ENCODE measurements at places on chromosomes 5 and 9.

GRCh38 chr9:94108584-94108983 lies 24.3 kb downstream of the PTPDC1 start:
- no peak for DNase-seq

DNA sequence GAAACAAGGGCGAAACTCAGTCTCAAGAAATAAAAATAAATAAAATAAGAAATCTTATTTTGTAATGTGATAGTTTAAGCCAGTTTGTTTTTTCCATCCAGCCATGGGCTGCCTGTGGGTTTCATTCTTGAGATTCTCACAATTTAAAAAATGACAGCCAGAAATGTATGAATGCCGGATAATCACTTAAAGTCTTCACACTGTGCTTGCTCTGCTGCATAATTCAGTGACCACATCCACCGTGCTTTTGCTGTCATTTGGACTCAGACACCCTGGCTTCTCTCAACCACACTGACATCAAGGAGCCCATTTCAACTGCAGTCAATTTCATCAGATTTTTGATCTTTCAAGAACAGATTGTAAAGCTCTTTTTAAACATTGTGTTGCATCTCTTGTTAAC lies 61.0 kb upstream of the DAPK1 start:
- DNase-seq, result no peak

- DNase-seq, result no peak
Measured at GRCh38 chr9:89528131-89528530, 30.2 kb upstream of the SEMA4D start.

GRCh38 chr5:5242056-5242455 lies 101.9 kb downstream of the ADAMTS16 start:
- no peak for DNase-seq

DNA sequence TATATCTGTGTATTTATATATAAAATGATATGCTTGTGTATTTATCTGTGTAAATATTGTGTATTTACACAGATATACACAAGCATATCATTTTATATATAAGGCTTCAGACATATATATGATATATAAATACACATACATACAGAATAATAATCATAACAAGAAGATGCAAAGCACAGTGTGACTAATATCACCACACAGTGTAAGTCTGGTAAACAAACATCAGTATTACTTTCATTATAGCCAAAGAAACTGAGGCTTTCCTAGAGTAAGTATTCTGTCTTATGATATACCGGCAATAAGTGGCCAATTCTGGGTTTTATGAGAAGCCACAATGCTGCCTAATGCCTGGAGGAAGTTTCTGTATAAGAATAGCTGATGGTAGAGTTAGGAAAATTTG lies 29.9 kb upstream of the RAPGEF6 start:
- DNase-seq, result no peak

DNA sequence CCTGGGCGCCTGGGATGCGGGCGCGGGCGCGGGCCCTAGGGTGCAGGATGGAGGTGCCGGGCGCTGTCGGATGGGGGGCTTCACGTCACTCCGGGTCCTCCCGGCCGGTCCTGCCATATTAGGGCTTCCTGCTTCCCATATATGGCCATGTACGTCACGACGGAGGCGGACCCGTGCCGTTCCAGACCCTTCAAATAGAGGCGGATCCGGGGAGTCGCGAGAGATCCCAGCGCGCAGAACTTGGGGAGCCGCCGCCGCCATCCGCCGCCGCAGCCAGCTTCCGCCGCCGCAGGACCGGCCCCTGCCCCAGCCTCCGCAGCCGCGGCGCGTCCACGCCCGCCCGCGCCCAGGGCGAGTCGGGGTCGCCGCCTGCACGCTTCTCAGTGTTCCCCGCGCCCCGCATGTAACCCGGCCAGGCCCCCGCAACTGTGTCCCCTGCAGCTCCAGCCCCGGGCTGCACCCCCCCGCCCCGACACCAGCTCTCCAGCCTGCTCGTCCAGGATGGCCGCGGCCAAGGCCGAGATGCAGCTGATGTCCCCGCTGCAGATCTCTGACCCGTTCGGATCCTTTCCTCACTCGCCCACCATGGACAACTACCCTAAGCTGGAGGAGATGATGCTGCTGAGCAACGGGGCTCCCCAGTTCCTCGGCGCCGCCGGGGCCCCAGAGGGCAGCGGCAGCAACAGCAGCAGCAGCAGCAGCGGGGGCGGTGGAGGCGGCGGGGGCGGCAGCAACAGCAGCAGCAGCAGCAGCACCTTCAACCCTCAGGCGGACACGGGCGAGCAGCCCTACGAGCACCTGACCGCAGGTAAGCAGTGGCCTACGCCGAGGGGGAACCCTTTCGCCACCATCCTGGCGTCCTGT lies at the start of gene EGR1:
Gene EGR1, plus strand, starts transcription at position 219 of the 864 bp plus-strand sequence. Its CDS starts 283 bp downstream, at position 502.
- no peak for DNase-seq

DNA sequence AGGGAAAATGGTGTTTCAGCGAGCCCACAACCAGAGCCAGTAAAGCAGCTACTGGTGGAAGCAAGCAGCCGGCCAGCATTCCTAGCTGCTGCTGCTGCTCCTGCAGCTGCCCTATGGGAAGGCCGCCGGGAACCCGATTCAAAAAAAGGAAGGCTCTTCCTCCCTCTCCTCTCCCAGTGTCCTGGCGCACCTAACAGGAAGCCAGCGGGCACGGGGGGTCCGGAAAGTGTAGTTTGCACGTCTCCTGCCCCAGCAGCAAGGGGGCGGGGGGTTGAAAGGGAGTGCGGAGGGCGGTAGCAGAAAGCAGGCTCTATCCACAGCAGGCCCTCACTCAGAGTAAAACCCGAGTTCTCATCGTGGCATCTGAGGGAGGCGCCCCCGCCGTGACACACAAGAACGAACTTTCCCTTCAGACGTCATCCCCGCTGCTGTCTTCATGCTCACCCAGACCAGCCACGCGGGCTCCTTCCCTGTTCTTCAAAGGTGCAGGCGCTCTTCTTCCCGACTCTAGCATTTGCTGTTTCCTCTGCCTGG lies 16.5 kb downstream of the GRXCR2 start:
- DNase-seq, result no peak

GRCh38 chr9:132776891-132777290 lies 101.2 kb downstream of the AK8 start:
- no peak for DNase-seq

- DNase-seq, result no peak
Measured at GRCh38 chr9:77495834-77496671, 152.1 kb downstream of the GNA14 start.

DNA sequence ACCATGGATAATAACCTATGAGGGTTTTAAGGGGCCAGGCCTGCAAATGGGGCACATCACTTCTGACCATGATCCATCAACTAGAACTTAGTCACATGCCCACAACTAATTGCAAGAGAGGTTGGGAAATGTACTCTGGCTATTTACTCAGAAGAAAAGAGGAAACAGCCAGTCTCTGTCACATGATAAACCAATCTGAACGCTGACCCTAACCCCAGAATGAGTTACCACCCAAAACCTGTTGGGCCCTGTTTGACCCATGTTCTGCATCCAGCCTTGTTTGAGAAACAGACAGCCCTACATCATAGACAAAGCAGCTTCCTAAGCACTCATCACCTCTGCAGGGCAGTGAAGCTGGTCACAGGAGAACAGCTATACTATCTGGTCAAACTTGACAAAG lies 5.8 kb downstream of the MACROH2A1 start:
- no peak for DNase-seq

DNA sequence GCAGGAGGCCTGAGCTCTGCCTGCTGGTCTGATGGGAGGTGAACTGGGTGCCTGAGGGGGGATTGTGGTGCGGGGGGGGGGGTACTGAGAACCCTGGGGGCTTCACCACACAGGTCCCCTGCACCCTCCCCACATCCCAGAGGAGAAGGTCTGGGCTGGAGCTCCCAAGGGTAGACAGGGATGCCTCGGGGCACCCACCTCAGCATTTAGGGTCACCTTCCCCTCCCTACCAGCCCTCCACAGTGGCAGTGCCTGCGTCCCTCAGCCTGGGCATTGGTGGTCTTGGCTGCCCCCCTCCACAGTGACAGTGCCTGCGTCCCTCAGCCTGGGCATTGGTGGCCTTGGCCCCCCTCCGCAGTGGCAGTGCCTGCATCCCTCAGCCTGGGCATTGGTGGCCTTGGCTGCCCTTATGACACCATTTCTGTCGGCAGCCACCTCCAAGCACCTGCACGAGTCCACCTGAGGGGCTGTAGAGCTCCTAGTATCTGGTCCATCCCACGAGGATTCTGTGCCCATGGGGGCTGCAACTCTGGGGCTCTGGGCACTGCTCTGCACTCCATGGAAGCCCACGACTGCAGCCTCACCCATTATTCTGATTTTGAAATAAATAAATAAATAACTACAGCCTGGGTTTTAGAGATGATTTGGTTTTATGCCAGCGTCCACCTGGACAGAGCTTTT lies 21.5 kb downstream of the NKD2 start:
- DNase-seq, result no peak

GRCh38 chr5:14743601-14744295 lies 79.2 kb downstream of the OTULIN start:
- no peak for DNase-seq

- DNase-seq, result no peak
Measured at GRCh38 chr9:111029260-111029659, 9.0 kb downstream of the LPAR1 start.

DNA sequence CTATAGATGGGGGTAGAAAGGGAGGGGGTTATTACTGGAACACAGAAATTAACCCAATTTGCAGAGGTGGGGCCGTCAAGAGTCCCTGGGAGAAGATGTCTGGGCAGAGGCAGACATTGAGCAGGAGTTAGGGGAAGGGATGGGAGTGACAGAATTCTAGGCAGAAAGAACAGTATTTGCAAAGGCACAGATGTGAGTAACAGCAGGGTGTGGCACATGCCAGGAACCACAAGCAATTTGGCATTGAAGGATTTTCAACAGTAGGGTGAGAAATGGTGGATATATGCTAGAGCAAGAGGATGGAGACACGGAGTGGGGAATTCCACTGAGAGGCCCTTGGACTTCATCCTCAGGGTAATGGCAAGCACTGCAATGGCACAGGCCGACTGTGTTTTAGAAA lies 71.6 kb upstream of the FRRS1L start:
- DNase-seq, result no peak

DNA sequence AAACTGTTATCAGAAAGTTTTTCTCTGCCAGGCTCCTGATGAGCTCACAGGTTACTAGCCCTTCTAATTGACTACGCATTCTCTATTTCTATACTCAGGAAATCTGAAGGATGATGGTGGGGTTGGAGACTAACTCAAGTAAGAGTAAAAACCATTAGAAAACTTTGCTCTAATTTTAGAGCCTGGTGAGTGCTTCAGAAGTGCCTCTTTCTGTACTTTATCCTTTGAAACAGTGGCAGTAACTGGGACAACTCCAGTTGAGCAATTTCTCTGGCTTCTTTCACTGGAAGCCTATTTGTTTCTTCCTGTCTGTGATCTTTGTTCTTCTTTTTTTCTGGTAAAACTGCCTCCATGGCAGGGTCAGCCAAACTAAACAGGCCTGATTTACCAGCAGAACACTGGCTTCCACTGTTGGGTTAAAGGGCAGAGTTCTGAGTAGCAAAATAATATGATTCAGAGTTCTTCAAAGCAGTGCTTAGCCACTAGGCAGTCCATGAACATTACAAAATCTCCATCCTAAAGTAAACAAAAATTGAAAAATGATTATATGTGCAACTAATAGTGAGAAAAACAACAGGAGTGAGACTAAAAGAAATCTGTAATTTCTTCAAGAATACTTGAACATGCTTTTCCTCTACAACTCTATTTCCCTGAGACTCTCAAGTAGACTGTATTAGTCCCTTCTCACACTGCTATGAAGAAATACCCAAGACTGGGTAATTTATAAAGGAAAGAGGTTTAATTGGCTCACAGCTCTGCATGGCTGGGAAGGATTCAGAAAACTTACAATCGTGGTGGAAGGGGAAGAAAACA lies 79.8 kb downstream of the MROH2B start:
- no peak for DNase-seq

DNA sequence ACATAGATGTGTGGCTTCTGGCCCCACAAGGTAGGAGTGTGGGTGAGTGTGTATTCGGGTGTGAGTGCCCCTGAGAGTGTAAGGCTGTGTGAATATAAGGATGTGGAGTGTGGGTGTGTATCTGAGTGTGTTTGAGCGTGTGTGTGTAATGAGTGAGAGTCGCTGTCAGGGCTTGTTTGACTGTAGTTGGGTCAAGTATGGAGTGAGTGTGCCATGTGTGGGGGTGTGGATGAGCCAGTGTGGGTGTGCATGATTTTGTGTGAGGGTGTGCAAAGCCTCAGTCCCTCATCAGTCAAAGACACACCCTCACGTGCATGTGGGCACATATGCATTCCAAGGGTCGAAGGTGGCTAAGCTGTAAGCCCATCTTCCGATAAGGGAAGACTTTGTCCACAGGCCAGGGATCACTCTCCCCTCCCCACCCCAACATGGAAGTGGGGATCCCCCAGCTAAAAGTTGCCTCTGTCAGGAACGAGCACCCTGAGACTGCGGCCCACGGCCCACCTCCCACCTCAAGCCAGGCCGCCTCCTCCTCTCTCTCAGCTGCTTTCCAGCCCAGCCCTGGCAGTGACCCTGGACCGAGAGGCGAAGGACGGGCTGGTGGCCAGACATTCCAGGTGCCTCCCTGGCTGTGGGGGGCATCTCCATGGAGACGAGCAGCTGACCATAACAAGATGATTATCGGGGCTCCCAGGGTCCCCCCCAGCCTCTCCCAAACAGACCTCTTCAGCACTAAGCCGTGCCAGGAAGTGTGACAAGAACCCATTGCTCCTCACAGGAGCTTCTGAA lies 12.9 kb downstream of the AQP3 start:
- no peak for DNase-seq

- no peak for DNase-seq
Measured at GRCh38 chr5:76257897-76258296, 145.2 kb upstream of the IQGAP2 start.

- DNase-seq, result no peak
Measured at GRCh38 chr9:5832071-5832537, 813 bp downstream of the ERMP1 start.

GRCh38 chr5:179820483-179821297 lies at the start of gene SQSTM1:
Gene SQSTM1, plus strand, starts transcription at chr5:179820905. Its CDS starts 32 bp downstream, at chr5:179820937.
- no peak for DNase-seq

GRCh38 chr9:76558465-76558864 lies 99.5 kb downstream of the GCNT1 start:
- no peak for DNase-seq

GRCh38 chr5:154334406-154335064 lies 111.3 kb upstream of the SAP30L start:
- DNase-seq, result no peak

- DNase-seq, result no peak
Measured at GRCh38 chr5:109041317-109041716, 293.6 kb downstream of the FER start.

DNA sequence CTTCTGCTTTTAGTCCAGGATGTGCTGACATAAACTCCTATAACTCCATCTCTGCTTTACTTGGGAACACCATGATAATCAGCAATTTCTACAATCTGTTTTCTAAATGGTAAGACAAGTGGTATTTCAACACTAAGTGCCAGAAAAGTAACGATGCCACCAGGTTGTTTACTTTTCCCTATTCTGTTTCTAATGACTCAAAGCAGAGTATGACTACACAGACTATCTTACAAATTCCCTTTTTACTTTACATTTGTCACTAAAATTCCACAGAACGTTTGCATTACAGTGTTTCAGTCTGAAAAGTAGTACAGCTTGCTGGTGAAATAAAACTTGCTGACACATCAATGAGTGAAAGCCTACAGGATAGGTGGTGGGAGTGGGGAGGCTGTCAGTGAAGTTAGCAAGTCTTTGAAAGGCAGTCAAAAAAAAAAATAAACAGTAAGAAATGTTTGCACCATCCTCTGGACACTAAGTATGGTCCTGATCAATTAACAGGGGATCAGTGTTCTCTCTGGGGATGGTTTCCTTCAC lies 186.5 kb downstream of the LURAP1L start:
- DNase-seq, result no peak

GRCh38 chr5:115087951-115088350 lies 81.8 kb downstream of the TRIM36 start:
- DNase-seq, result no peak

Data from vagina (tissue), 2 donors.